ENCODE measurements at places on chromosomes 3 and 15.

- DNase-seq = no peak
These were observed 207.3 kb downstream of the XXYLT1 start for GRCh38 chr3:195063581-195064193.

- DNase-seq = no peak
These were observed 79.1 kb downstream of the TOP2B start for GRCh38 chr3:25585361-25586166.

- DNase-seq = no peak
These were observed 88.1 kb upstream of the GADL1 start for GRCh38 chr3:30982416-30983075.

DNA sequence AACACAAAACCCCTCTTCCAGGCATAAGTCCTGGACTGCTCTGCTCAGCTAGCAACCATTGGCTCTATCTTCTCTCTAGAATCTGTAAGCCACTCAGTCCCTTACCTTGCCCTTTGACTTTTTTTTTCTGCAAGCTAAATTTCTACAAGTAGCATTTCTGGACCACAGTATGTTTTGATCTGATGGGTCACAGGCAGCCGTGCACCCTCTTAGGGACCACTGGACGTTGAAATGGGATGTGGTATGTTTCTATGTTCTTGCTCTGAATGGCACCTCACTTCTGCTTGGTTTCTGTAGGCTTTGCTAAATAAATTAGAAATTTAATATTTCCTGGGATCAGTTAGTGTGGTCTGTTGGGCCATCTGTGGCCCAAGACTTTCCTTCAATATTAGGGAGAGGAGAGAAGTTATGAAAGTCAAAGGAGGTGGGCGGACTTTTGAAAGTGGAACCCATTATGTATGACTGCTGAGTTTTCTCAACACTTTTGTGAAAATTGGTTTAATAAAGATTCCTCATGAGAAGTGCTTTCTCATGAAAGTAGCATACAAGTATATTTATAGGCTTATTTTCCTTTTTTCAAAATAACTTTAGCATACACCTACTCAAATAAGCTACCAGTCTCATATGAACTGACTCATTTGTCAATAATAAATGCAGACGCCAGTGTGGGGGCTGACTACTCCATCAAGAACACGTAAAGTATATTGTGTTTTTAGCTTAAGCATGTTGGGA, 18.4 kb upstream of the TIPARP start:
- DNase-seq = no peak

GRCh38 chr3:175288621-175289020, 429.5 kb downstream of the NAALADL2 start:
- DNase-seq = peak; percentile 89

- DNase-seq = no peak
These were observed 23.5 kb downstream of the PYDC2 start for GRCh38 chr3:191484461-191484860.

DNA sequence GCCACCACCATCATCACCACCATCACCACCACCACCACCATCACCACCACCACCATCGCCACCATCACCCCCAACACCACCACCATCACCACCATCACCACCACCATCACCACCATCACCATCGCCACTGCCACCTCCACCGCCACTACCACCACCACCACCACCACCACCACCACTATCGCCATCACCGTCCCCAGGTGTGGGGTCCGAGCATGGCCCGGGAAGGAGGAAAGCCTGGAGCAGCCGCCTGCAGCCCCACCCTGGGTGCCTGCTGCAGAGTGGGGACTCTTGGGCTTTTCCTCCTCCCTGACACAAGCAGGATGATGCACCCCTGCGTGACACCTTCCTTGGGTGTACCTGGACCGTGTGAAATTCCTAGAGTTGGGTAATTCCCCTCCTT, 43.9 kb downstream of the MUC4 start:
- no peak for DNase-seq

- no peak for DNase-seq
These were observed 27.7 kb upstream of the MUC4 start for GRCh38 chr3:195839260-195840010.
